Right renal cortex interstitium (tissue), 3 donors: ENCODE measurements at places on chromosomes 2 and 18. TPM values are rescaled to one million over a fixed set of nuclear protein-coding genes. Genes with fewer than 3 reads are reported as not detected.

Gene TRIB2
- polyA plus RNA-seq: 205 TPM

- no peak for DNase-seq
These were observed 85.8 kb downstream of the SH3RF3 start for GRCh38 chr2:109214651-109215371.

Gene NT5DC4
- 0.12 TPM for polyA plus RNA-seq

Gene ME2
- polyA plus RNA-seq: 35.8 TPM

DNA sequence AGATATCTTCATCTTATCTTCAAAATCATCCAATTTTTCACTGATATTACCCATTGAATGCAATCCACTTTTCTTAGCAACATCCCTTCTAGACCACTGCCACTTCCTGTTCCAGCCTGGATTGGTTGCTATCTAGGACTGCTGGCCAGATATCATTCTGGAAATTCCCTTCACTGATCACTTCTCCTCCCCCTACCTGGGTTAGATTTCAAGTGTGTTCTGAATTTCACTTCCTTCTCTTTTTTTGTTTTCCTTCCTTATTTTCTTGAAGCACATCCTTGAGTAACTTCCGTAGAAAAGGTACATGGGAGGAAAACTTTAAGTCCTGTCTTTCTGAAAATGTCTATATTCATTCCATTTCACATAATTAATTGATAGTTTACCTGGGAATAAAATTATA, 82.0 kb upstream of the IL1R2 start:
- no peak for DNase-seq
